ENCODE measurements at places on chromosomes 1 and 21.

DNA sequence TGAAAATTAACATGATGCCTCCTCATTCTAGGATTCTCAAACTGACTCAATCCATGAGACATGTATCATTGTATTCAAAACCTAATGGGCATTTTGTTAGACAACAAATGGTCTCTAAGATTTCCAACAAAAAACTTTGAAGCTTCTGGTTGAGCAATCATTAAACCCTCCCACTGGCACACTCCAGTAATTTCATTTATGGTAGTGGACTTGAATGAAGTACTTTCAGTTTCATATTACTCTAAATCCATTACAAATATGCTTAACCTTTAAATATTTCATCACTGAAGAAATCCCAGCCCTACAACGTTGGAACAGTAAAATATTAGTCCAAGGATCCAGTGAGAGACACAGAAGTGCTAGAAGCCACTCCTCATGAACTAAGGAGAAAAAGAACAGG lies 43.5 kb downstream of the GBP6 start:
- no peak for DNase-seq

GRCh38 chr1:30777904-30778153 lies 20.3 kb upstream of the LAPTM5 start:
- DNase-seq, result no peak

DNA sequence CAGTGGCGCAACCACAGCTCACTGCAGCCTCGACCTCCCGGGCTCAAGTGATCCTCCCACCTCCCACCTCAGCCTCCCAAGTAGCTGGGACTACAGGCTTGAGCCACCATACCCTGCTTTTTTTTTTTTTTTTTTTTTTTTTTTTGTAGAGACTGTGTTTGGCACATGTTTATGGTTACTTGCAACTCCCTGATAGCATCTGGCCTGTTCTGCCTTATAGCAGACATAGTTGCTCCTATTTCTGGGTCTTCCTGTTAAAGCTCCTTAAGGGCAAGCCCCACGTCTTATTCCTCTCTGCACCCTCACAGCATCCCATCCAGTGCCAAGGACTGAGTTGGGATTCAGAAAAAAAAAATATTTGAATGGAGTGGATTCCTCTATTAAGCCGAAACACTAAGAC lies 17.1 kb upstream of the CNR2 start:
- no peak for DNase-seq

- DNase-seq, result no peak
These were observed 175.7 kb downstream of the ZZZ3 start for GRCh38 chr1:77506771-77507170.

GRCh38 chr1:90718411-90719329 lies 1.6 kb upstream of the BARHL2 start:
- DNase-seq, result no peak

GRCh38 chr1:167185974-167186657 lies 34.6 kb upstream of the POU2F1 start:
- no peak for DNase-seq

GRCh38 chr1:161013488-161014230 lies 7.3 kb downstream of the F11R start:
- DNase-seq, result peak; percentile 80

DNA sequence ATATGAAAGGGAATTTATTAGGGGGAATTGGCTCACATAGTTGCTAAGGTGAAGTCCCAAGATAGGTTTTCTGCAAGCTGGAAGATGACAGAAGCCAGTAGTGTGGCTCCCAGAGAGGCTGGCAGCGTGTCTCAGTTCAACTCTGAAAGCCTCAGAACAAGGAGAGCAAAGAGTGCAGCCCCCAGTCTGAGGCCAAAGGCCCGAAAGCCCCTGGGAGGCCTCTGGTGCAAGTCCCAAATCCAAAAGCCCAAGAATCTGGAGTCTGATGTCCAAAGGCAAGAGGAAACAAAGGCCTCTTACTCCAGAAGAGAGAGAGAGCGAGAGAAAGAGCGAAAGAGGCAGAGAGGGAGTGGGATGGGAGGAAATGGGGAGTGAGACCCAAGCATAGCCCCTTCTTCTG lies 18.3 kb downstream of the KCNA2 start:
- DNase-seq, result no peak

Data from activated naive CD4-positive, alpha-beta T cell treated with anti-CD3 and anti-CD28 coated beads, Interleukin-2, amount 10 ng/mL, durations not matched to agents 7 days and 5 days (primary cell).